ENCODE measurements at places on chromosomes 5 and 9.

- DNase-seq: no peak
These were observed 63.3 kb downstream of the CAVIN4 start for GRCh38 chr9:100641166-100641565.

GRCh38 chr5:128772356-128772755 lies 192.9 kb upstream of the SLC27A6 start:
- no peak for DNase-seq

DNA sequence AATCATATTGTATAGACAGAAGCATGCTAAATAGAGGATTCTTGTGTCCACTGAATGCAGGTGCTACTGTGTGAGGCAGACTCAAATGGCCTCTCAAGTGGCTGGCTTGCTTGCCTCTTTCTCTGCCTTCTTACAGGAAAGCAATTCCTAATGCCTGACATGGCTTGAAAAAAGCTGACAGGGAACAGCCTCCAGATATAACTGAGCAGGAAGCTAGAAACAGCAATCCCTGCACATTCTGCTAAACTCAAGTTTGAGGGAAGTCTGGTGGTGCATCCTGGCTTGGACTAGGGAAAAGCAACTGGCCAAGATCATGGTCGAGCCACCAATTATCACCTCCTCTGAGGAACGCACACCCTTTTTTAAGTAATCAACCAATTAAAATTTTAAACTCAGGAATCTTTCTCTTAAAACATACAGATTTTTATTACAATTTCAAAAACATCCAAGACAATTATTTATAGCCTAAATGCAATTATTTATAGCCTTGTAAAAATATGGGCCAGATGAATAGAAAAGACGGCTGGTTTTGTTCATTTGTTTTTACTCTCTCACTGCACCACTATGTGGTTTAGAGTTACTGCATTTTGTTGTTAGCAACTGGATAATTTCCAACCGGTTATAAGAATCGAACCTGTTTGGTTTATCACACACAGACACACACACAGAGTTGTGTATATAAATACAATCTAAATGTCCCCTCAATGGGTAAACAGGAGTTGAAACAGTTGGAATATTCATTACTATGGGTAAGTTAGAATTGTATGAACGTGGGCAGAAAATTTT lies 290.9 kb upstream of the ANKRD55 start:
- no peak for DNase-seq

DNA sequence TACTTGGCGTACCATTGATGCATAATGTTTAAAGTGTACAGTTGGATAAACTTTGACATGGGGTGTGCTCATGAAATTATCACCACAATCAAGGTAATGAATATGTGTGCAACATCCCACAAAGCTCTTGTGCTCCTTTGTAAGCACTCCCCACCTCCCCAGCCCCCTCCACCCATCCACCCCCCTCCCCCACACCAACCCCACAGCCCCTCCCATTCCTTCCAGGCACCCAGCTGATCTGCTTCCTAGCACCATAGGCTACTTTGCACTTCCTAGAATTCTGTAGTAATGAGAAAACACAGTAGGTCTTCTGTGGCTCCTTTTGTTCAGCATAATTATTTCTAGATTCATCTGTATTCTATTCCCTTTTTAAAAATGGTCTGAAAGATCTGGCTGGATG lies 24.5 kb downstream of the FGD3 start:
- no peak for DNase-seq

DNA sequence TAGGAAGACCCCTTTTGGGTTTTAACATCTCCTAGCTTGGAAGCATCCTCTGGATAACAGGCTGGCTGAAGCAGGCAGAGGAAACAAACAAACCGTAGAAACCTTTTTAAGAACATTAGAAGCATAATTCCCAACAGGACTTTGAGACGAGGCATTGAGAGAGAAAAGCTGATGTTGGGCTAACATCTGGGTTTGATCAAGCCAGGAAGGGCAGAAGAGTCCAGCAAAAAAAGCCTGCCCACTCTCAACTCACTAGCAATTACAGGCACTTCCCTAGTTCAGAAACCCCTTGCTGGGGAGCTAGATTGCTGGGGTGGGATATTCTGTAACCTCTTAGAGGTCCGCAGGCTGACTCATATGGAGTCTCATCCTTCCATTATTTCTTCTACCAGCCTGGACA lies 75.4 kb upstream of the CTNNA1 start:
- no peak for DNase-seq

- peak; percentile 93 for DNase-seq
These were observed at the start of gene PCYOX1L for GRCh38 chr5:149357370-149358293. TSS of gene PCYOX1L (plus strand) at chr5:149358046. CDS start at chr5:149358069, 23 bp downstream.

DNA sequence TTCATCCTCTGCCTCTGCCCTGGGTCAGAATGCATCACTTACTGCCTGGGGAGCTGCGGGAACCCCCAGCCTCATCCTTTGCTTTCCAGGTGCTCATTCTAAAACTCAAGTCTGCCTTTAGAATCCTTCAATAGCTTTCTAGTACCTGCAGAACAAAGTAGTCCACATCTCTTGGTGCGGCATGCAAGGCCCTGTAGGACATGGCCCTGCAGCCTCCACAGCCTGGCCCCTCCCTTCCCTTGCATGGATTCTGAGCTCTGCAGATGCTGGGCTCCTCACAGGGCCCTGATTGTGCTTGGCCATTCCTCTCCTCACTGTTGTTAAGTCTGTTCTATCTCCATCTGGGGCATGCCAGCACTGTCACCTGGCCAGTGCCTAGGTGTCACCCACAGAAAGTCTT lies 141.6 kb downstream of the ADCY2 start:
- DNase-seq: no peak

DNA sequence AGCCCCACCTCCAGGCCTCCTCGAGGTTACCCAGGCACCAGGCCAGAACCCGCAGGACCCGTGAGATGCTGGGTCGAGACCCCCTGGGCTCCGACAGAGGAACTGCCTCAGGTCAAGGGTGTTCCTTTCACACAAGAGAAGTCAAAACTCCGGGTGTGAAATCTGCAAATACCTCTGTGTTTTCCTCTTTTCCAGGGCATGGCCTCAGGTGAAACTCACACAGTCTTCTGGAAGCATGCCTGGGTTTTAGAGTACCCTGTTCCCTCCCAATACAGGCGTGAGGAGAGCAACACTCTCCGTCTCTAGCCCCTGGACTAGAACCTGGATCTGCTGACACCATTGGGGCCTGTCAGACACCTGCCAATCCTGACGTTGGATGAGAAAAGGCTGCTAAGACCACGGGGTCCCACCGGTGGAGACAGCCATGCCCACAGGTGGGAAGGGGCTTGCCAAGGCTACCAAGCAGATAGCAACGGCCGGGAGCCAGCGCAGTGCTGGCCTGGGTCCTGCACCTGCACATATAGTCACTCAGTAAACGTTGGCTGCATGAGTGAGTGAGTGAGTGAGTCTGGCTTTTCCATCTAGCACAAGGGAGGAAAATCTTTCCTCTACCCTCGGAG lies 182.0 kb upstream of the PPP1R26 start:
- DNase-seq: no peak

DNA sequence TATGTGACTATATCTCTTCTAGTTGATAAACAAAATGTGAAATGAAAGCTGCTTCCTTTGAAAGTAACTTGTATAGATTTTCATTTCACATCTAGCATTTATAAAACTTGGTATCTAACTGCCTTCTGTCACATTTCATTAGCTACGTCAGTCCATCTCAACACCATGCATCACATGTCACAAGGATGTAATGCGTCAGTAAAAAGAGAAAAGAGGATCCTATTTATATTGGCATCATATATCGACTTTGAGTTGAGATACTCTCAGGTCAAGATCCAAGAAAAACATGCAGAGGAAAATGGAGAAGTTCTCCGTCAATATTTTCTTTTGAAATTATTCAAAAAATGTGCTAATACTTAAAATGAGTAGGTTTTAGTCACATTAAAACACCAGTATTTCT lies 1211.2 kb downstream of the EFNA5 start:
- DNase-seq: no peak

DNA sequence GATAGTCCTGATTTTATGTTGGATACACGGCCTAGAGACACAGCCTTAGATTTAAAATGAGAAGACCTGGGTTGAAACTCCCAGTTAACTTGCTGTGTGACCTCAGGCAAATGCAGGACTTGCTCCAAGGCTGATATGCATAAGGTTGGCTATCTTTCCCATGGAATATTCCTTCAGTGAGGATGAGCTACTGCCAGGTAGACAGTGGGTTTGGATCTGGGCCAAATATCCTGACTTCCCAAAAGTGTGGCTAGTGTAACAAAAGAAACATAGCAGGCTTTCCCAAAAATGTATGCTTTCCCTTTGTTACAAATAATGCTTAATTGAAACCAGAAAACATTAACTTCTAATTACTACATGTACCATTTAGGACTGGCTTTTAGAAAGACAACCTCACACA lies 697 bp upstream of the XPA start:
- no peak for DNase-seq

DNA sequence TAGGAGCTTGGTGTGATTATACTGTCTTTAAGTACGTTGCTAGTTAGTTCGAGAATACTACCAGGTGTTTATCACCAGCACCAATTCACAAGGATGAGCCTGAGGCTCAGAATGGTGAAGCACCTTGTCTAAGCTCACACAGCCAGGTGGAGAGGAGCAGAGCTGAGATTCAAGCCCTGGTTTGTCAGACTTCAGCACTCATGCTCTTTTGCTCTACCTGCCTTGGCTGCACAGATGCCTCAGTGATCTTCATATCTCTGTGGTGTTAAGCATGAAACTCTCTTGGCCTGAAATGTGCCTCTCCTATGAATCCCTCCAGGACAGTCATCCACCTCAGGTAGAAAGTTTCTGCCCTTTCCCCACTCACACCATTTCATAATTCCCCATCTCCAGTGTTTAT lies 12.2 kb downstream of the CAMK4 start:
- no peak for DNase-seq

- peak; percentile 94 for DNase-seq
These were observed 200.2 kb downstream of the PLK2 start for GRCh38 chr5:58259685-58260152.

GRCh38 chr5:133032852-133033742 lies 6.7 kb upstream of the ZCCHC10 start:
- DNase-seq: no peak

- DNase-seq: no peak
These were observed 18.9 kb upstream of the VLDLR start for GRCh38 chr9:2602704-2603116.
